ENCODE measurements at places on chromosomes 2 and 18.

- DNase-seq, result no peak
Measured at GRCh38 chr2:120769787-120770120, 34.1 kb downstream of the GLI2 start.

- no peak for DNase-seq
Measured at GRCh38 chr2:207282916-207283315, 117.2 kb upstream of the KLF7 start.

- no peak for DNase-seq
Measured at GRCh38 chr18:59055345-59056032, 84.2 kb upstream of the SEC11C start.

DNA sequence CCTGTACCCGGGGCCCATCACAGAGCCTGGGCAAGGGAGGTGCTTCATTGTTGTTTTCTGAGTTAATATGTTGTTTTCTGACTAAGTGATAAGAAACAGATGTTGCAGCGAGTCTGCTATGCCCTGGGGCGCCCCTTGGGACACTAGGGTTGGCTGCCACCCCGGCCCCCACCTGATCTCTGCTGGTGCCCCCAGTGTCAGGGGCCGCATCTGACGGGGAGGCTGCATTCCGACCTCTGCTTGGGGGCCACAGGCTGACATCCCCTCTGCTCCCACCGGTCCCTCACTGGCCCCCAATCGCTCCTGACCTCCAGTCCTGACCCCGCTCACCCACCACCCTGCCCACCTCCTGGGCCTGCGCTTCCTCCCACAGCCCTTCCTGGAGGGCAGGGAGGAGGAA lies 65.9 kb downstream of the LONRF2 start:
- no peak for DNase-seq

- no peak for DNase-seq
Measured at GRCh38 chr18:65811307-65811706, 60.5 kb downstream of the CDH7 start.

GRCh38 chr2:131014141-131014540 lies 79.1 kb downstream of the FAM168B start:
- no peak for DNase-seq

DNA sequence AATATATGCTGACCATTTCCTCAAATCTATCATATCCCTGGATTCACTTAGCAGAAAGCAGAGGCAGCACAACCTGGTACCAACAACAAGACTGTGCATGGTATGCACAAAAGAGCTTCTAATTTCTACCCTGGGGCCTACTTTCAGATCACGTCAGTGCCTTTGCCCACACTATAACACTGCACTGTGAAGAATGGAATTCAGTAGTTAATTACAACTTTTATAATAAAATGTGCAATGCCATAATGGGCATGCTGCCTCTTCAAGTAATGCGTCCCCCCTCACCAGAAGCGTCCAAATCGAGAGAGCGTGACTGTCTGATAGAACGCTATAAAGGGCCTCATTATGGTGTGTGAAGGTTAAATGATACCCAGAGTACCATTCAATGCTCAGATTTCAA lies 328.1 kb upstream of the PKDCC start:
- no peak for DNase-seq

- no peak for DNase-seq
Measured at GRCh38 chr2:226020956-226021355, 621.4 kb downstream of the NYAP2 start.

DNA sequence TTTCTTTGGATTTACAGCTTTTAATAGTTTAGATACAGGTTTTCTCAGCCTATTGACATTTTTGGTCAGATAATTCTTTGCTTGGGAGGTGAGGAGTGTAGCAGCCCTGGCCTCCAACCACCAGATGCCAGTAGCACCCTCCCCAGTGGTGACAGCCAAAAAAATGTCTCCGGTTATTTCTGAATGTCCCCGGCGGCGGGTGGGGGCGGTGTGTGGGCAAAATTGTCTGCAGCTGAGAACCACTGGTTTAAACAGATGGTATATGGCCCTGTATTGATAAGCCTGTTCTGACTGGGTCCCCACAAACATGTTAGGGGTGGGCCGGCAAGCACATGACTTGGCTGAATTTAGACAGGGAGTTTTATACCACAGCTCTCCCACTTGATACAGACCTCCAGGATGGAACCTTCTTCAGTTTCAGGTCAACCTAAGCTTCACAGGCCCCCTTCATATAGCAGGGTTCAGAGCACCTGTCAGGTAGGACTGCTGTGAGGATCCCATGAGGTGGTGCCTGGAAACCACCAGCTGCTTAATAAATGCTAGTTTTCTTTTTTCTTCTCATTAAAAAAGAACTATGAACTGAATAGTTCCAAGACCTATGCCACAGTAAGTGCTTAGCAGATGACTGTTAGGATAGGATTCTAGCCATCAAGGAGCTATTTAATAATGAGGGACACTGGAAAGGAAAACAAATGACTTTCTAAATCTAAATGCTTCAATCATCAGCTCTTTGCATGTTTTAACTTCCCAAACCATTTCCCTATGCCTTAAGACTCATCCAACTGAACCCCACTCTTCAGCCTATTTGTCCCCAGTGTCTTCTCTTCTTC lies 18.1 kb downstream of the LPIN2 start:
- no peak for DNase-seq

- DNase-seq, result no peak
Measured at GRCh38 chr18:58231930-58232329, 187.9 kb downstream of the NEDD4L start.

DNA sequence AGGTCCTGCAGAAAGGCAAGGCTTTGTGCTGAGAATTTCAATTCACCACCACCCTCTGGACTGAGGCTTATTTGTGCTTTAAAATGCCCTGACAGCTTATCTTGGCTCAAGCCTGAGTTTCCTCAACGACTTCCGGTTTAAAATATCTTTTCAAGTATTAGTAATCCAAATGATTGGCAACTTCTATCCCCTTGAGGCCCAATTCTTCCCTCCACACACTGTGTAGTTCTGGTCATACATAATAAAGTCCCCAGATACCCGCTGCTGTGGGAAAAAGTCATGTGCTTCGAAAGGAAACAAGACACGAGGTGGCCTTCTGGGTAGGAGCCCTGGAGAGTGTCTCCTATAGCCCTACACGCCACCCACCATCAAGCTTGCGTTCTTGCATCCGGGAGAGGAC lies 393.4 kb downstream of the ALK start:
- DNase-seq, result no peak

DNA sequence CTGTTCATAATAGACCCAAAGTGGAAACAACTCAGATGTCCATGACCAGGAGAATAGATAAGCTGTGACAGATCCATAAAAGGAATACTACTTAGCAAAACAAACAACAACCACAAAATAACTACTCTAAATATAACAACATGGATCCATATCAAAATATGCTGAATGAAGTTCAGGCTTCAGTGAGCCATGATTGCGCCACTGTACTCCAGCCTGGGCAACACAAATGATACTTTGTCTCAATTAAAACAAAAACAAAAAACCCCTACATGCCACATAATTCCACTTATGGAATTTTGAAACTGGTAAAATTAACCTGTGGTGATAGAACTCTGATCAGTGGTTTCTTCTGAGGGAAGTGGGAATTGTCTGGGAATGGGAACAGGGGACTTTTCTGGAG lies 11.2 kb upstream of the MYO3B start:
- no peak for DNase-seq

DNA sequence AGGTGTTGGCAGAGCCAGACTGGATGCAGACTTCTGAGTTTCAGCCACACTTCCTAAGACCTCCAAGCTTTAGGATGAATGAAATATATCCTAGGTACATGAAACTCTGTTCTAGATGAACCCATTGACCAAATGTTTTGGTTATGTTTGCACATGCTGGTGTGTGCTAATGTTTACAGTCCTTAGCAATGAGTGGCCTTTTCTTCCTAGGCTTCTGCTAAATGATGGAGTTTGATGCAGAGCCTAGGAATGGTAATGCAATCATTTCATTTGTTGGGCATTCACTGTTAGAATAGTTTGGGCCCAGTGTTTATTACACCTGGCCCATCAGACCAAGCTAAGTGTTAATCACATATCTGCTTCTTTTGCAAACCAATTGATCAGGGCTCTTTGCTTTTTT lies 464.7 kb downstream of the MEIS1 start:
- DNase-seq, result no peak

GRCh38 chr2:76073992-76074604 lies 363.4 kb upstream of the GCFC2 start:
- DNase-seq, result no peak

DNA sequence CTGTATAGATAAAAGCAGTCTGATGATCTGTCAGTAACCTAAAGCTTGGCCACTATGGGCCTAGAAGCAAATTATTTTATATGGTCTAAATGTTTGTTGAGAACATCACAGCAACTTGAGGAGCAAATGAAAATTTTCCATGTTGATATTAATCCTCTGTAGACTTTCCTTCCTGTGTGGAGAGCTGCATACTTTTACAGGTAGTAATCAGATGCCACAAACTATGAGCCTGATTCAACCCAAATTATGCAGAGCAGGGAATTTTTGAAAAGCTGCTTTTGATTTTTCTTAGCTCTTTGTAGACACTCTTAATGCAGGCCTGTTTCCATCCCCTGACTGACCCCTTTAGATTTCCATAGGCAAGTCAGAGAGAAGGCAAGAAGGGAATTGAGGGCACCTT lies 17.3 kb downstream of the PAX3 start:
- DNase-seq, result no peak

GRCh38 chr2:111122631-111123421 lies 2.1 kb downstream of the BCL2L11 start:
- DNase-seq, result no peak

DNA sequence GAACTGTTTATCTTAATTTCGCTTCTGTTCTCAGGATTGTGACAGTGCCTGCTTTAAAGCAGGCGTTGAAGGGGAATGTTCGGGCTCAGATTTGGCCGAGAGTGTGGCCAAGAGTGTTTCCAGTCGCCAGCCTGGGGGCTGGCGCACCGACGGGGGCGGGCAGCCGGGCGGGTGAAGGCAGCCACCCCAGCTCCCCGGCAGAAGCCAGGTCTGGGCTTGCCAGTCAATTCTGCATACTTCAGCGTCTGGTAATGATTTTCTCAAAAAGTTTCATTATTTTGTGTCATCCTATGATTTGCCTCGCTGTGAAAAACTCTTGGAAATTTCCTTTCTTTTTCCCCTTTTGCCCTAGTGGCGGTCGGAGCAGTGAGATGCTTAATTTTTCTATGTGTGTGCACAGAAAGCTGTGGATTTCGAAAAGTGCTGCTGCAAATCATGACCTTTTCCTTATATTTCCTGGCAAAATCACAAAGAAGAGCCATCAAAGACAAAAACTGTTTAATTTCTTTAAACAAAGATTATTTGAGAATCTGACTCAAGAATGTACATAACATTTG lies 856 bp downstream of the FAM228A start:
- DNase-seq, result no peak

- DNase-seq, result peak; percentile 49
Measured at GRCh38 chr2:71614976-71615766, 161.8 kb downstream of the DYSF start.

- no peak for DNase-seq
Measured at GRCh38 chr2:153106802-153107477, 371.6 kb downstream of the RPRM start.

GRCh38 chr2:118940486-118941120 lies 1.4 kb upstream of the MARCO start:
- DNase-seq, result no peak

DNA sequence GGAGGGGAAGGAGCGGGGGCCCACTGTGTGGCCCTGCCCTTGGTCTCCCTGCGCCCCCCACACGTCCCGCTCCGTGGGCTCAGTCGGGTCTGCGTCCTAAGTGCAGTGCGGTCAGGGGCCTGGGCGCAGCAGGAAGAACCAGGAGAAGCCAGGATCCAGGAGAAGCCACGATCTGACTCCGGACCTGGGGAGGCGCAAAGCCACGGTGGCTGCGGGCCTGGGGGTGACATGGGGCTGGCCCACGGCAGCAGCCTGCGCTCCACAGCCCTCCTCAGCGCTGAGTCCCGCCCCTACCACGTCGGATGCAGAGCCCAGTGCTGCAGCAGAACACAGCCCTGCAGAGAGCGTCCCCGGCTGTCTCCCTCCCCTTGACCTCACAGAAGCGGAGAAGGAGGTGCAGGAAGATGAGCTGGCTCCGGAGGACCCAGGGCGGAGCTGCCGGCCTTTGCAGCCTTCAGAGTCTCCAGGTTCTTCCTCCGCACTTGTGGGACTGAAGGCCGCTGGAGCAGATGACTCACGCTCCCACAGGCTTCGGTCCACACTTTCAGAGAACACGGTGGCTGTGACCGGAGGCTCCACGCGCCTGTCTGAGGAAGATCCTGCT lies 589.2 kb upstream of the SALL3 start:
- DNase-seq, result no peak

DNA sequence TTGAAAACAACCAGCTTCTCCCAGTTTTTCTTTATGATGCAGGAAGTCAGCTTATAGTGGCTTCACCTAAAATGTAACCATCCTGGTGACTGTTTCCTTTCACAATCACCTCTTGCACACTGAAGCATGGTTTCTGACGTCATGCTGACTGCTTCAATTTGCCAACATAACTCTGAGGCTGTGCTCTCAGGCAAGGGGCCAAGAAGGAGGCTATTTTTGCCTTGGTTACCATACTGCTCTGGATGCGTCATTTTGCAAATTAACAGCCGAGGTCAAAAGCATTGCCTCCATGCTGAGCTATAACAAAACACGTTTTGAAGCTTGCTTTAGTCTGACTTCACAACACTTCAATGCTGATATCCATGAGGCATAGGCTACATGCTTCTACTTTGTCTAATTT lies 397.8 kb downstream of the METTL4 start:
- no peak for DNase-seq

DNA sequence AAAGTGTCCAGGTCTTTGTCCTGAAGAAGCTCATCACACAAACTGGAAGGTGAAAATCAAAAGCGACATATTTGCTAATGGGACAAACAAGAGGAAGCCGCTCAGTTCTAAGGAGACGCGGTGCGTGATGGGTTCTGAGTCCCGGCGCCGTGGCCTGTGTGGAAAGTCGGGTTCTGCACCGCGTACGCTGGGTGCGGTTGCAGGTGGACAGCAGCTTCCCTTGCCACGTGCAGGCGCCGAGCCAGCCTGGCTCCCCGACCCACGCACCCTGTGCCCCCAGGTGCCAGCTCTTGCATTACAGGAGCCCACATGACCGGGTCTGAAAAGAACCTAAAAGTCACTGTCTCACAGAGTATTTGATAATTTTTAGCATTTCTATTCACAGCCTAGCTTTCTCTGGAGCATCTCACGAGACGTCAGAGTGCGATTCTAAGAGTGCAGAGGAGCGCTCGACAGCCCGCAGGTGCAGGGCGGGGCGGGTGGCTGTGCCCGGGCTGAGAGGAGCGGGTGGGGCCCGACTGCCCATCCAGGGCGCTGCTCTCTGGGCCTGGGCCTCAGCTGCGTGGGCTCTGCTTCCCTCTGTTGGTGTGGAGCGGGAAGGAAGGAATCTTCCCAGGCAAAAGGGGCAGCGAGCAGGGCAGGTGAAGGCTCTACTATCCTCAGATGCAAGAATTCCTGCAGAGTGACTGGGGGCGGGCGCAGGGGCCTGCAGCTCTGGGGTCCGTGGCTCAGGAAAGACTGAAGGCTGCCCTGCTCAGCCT lies 39.4 kb downstream of the MYT1L start:
- DNase-seq, result no peak

- no peak for DNase-seq
Measured at GRCh38 chr18:43563780-43564179, 286.5 kb upstream of the SYT4 start.

GRCh38 chr18:56851774-56852173 lies 200.6 kb downstream of the WDR7 start:
- no peak for DNase-seq
